ENCODE measurements at places on chromosomes 13 and 19. TPM values are rescaled to one million over a fixed set of nuclear protein-coding genes. Genes with fewer than 3 reads are reported as not detected.

GRCh38 chr19:6396305-6396704 is 3.3 kb upstream of the GTF2F1 start:
- no peak for DNase-seq

The FARP1 gene
- 17.7 TPM for total RNA-seq

The TEKTIP1 gene
- total RNA-seq: not detected

GRCh38 chr13:35614666-35615065 is 138.2 kb upstream of the MAB21L1 start:
- DNase-seq: no peak

The TBXA2R gene
- total RNA-seq: 0.96 TPM
